ENCODE measurements at places on chromosomes 7 and 10.
A peak's percentile ranks its signal among the peaks of the same experiment; 100 is the strongest.

- peak; percentile 26 for DNase-seq
Observed at GRCh38 chr7:45174328-45174610, 16.7 kb downstream of the RAMP3 start.

GRCh38 chr7:91187061-91187460 lies 77.2 kb upstream of the FZD1 start:
- DNase-seq: no peak

DNA sequence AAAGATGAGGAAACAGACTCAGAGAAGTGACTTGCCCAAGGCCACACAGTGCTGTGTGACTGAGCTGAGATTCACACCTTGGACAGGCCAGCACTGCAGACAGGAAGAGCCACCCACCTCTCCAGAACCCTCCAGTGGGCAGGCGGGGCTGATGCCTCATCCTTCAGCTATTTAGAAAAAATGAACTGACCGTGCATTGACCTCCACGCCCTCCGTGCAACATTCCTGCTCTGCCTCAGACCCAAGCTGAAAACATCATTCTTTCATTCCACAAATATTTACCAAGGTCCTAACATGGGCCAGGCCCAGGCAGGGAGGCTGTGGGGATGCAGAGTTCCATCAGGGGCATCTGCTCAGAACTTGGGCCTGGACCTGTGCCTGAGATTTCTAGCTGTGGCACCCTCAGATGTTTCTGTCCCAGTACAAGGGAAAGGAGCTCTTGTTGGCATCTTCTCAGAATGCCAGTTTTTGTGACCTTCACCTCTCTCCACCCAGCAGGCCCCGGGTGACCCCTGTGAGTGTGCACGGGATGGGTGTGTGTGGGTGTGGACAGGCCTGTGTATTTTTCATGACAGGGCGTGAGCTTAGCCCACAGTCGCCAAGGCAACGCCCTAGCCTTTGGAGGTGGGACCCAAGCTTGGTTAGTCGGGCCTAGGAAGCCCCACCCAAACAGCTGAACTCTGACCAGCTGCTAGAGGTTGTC lies 6.5 kb downstream of the VSIR start:
- no peak for DNase-seq

DNA sequence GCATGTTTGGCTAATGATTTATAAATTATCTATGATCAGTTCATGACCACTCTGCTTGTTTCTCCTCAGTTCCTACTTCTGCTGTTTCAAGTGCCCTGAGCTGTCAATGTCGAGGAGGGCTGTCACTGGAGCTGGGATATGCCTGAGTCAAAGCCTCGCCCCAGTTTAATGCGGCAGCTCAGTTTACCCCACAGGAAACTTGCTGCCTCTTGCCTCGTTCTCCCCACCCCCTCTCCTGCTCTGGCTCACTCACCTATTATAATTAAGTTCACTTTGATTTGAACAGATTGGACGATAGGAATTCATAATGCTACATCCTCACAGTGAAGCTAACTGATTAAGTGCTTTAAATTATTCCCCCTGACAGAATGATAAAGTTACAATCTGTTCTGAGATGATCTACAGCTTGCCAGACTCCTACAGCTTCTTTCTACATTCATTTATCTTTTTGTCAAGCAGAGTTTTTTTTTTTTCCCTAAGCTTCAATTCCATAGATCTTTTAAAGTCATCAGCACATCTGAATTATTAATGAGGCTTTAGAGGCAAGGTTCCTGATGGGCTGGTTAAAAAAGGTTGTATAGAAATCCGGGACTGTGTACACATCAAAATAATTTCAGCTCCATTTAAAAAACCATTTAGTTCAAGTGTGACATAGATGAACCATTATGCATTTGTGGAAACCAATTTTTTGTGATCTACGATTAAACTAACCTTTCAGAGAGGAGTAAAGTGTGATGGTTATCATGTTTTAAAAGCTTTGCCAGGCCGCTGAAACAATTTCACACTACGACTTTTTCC lies 758.3 kb downstream of the KCNMA1 start:
- no peak for DNase-seq

- DNase-seq: no peak
Observed at GRCh38 chr7:128076196-128076795, 45.1 kb upstream of the LRRC4 start.

DNA sequence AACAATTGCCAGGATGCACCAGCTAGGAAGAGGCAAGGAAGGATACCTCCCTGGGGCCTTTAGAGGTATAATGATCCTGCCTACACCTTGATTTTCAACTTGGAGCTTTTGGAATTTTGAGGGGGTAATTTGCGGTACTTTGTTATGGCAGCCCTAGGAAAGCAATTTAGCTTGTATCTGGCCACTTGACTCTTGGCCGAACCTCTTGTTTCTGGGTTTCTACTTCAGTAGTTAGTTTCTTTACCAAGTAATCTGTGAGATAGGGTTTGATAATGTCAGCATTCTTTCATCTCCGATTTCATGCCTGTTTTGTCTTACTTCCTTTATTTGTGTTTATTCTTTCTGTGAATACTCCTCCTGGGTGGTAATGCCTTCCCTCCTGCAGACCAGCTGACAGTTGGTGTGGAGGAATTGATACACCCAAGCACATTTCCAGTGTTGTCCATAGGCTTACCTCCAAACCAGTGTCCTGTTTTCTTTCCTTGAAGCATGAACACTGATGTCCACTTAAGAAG lies 163.7 kb downstream of the SND1 start:
- DNase-seq: no peak

GRCh38 chr7:137080516-137081203 lies 212.2 kb downstream of the CHRM2 start:
- no peak for DNase-seq

DNA sequence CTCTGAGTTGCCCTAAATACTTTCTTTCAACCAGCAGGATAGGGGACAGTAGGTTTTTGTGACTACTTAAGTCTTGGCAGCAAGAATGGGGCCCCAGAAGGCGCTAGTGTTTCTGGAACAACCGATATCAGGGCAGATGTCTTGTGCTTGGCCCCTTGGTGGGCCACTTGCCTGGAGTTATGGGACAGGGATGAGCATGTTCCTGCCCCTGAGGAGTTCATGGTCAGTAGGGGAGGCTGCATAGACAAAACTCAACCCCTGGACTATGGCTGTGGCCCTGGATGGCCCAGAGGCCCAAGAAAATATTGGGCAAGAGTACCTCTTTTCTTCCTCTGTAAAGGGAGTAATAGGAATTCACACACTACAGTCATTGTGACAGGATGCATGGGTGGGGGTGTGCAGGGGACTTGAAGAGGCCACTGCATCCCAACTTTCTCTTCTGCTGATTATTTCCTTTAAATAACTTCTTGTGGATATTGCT lies 57.7 kb upstream of the IGFBP3 start:
- DNase-seq: no peak

GRCh38 chr10:60123668-60124067 lies 217.3 kb upstream of the CCDC6 start:
- no peak for DNase-seq

GRCh38 chr10:75922435-75922834 lies 491.0 kb downstream of the LRMDA start:
- no peak for DNase-seq

- no peak for DNase-seq
Observed at GRCh38 chr10:85615556-85615955, 751.0 kb downstream of the GRID1 start.

GRCh38 chr10:7192831-7193361 lies 217.9 kb downstream of the SFMBT2 start:
- DNase-seq: no peak

DNA sequence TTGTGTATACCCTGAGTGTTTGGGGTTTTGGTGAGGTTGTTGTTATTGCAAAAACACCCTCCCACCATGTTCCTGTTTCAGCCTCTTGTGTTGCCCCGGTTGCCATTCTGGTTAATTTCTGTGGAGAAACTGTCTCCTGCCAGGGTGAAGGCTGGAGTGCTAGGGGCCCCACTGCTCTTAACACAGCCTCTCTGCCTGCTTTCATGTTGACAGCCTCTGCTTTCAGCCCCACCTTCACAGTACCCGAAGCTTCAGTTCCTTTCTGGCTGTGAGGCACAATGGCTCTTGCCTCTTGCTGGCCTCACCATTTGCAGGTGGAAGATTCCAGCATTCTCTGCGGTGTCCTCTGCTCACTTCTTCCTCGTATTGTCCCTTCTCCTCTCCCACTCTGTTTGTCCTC lies 19.2 kb downstream of the SLC18A2 start:
- no peak for DNase-seq

DNA sequence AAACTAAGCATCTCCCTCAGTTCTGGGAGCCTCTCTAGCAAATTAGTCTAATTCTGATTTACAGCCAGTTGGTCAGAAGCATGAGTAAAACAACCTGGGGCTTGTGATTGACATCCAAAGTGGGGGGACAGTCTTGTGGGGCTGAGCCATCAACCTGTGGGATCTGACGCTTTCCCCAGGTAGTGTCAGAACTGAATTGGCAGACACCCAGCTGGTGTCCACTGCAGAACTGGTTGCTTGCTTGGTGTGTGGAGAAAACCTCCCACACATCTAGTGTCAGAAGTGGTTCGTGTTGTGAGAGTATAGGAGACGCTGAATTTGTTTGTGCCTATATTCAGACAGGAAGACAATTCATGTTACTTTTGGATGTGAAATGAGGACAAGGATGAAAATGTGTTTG lies 92.2 kb upstream of the PDCD4 start:
- DNase-seq: no peak

GRCh38 chr10:7383442-7383841 lies 27.4 kb downstream of the SFMBT2 start:
- no peak for DNase-seq

GRCh38 chr10:1454428-1454827 lies 282.9 kb downstream of the ADARB2 start:
- no peak for DNase-seq

GRCh38 chr7:86933295-86933845 lies 126.1 kb downstream of the ELAPOR2 start:
- DNase-seq: no peak

DNA sequence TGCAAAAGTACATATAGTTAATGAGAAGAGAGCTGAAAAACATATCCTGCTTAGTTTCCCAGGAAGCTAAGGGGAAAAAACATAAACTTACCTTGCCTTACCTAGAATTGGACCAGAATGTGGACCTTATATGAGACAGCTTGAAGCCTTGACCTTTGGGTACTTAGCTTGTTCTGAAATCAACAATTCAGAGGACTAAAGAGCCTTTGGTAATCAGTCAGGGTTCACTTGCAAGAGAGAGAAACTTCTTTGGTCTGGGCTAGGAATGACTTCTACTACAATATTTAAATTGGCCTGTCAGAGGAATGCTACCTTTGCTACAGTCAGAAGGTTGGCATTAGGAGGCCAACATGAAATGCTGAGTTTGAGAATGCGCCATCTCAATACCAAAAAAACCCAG lies 24.9 kb downstream of the SAMD8 start:
- no peak for DNase-seq

GRCh38 chr10:70270952-70271351 lies 12.9 kb downstream of the NPFFR1 start:
- no peak for DNase-seq

- DNase-seq: peak; percentile 62
Observed at GRCh38 chr10:124288928-124289850, 129.5 kb downstream of the OAT start.

DNA sequence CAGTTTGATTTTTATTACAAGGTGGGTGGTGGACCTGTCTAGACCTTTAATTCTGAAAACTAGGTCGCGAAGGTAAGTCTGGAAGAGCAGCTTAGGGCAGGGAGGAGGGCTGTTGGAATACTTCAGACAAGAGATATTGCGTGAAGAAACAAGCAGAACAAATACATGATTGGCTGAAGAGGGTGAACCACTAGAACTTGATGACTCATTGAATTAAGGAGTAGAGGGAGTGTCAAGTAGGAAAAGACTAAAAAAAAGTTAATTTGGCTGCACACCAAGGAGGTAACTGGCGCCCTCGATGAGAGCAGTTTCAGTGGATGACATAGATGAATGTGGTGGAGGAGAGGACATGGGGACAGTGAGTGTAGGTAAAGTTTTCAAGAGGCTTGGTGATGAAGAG lies 41.3 kb downstream of the WNT2 start:
- DNase-seq: no peak

DNA sequence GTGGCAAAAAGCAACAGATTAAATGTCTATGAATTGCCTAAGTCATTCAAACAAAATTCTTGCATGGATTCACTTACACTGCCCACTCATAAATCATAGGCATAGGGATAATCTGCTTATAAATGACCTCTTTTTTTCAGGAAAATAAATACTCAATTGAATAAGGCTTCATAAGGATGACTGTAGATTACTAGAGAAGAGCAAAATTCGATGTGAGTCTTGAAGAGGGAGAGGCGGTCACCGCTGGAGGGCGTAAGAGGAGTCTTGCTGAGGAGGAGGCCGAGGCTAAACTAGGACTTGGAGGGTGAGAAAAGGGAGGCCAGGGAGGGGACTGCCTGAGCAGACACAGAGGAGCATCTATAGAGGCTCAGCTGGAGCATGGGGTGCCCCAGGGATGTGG lies 135.4 kb upstream of the RSU1 start:
- no peak for DNase-seq

DNA sequence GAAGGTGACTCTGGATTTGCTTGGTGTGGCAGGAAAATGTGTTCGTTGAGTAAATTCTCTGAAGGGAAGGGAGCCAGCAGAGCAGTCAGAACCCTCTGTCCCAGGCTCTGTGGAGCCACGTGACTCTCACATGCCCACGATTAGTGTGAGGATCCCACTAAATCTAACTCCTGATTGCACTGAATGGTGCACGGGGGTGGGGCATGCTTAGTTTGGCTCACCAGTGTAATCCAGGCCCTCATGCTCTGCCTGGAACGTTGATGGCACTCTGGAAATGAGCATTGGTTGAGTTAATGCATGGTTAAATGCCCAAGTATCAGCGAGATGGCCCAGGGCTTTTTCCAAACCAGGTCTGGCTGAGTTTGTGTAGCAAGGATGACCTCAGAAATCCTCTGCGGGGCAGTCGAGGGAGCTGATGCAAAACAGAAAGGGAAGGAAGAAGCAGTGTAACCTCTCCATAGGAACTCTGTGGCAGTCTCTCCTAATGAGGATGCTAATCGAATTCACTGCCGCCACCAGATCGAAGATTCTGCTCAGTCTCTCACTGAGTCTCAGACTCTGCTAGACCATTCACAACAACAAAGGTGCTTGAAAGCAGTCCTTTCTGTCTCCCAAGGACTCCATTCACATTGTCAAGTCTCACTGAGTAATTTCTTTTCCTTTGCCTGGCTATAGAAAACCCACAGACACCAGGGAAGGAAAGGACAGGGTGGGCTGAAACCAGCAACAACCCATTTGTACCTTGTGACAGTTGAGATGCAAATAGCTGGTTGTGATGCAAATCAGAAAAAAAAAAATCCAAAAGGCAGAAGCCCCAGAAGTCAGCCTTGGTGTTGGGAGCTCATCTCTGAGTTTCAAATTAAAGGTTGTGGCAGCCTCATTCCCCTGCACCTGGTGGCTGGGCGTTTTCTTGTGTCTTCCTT lies 98.1 kb downstream of the C10orf105 start:
- DNase-seq: no peak

Data from left forelimb (tissue), 1 donor.